Right atrium auricular region (tissue), 2 donors: ENCODE measurements at places on chromosomes 3 and 15.

DNA sequence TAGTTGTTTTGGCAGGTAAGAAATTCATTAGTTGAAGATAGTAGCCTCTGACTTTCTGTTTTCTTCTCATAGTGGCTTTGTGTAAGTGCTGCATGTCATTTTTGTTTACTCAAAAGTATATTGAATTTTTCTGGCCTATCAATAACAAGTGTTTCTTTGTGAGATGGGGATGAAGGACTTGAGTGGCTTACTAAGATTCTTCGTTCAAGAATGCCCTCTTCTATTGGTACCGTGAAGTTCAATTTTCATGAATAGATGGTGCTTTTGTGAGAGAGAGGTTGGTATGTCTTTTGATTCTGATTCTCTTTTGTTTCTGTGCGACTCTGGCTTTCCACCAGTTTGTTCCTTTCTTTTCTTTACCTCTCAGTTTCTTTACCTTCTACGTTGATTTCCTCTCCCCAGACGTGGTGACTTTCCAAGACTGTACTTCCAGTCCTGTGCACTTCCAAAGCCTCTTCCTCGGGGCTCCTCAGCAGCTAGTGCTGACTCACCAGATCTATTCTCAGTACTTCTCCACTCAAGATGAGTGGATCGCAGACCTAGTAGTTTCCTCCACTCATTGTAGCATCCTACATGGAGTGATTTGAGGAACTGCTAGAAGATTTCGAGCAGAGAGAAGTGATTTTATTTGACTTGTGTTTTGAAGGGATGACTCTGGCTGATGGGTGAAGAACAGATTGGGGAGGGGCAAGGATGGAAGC, 82.0 kb upstream of the EPHB3 start:
- peak; percentile 50 for DNase-seq

GRCh38 chr15:99343208-99343607, 91.9 kb downstream of the LRRC28 start:
- DNase-seq = no peak

DNA sequence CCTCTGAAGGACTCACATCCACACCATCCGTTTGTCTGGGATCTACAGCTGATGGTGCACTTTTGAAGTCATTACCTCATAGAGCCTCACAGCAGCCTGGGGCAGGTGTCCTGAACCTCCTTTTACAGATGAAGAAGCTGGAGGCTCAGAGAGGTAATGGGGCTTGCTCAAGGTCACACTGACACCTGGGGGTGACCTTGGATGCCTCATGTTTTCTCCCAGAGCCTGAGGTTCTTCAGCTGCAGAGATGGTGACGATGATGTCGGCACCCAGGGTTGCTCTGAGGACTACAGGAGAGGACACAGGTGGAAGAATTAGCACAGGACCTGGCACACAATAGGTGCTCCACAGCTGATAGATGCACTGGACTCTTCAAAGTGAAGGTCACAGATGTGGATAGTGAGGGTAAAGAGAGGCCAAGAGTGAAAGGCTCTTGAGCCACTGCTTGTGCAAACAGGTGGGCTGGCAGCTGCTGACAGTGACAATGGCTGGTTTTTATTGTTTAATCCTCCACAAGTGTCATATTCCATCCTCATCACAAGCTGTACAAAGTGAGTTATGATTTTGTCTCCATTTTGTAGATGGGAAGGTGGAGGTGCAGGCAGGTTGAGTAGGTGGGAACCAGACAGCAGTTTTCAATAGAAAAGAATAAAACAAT, 17.4 kb upstream of the ATP2B2 start:
- no peak for DNase-seq

- no peak for DNase-seq
Observed at GRCh38 chr3:167813169-167814123, 77.9 kb downstream of the SERPINI1 start.

DNA sequence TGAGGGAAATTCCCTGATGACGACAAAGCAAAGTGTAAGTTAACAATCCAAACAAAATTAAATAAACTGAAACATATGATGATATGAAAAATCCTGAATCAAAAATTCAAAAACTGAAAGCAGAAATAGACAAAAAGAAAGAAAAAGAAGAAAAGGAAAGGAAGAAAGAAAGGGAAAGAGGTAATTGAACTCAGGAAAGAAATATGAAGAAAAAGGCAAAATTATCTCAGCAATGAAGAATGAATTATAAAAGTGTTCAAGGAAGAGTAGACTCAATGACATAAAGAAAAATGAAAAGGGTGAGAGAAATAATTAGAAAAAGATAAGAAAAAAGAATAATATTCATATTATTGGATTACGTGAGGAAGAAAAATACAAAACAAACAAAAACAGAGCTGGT, 54.9 kb downstream of the HERC1 start:
- no peak for DNase-seq

- DNase-seq = no peak
Observed at GRCh38 chr15:99016680-99017321, 9.2 kb upstream of the PGPEP1L start.

DNA sequence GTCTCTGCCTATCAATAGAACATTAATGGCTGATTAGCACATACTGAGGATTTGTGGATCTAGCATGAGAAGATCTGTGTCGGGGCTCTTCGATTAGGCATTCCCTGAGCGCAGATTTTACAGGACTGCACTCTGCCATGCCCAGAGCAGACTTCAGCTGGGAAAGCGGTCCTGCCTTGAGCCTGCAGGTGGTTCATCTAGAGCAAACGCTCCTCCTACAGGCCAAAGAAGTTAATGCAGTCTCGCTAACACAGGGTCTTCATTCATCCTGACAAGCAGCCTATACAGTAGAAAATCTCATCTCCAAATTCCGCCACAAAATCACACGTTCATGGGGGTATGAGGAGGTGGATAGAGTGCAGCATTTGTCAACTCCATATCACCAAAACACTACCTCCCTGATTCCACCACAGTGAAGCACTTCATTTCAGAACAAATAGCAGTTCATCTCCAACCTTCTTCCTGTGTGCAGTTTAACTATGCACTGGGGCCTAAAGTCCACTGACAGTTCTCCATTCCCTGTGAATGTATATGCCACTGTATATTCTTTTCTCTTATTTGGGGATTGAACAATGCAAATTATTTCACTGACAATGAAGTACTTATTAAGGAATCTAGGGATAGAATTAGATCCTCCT, 405.8 kb downstream of the IGSF11 start:
- peak; percentile 60 for DNase-seq

DNA sequence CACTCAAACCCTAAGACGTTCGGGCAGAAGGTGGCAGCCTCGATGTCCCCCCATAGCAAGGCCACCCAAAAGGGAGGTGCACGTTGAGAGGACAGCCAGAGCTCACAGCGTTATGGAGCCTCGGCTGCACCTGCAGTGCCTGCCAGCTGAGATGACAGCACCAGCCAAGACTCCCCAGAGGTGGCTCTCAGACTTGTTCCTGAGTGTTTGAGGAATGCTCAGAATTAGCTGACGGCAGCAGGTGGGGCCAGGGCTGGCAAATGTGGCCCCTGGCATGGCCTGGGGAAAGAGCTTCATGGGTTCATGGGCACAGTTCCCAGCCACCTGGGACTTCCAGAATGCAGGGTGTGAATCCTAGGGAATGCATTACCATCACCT, 177.8 kb downstream of the KLF13 start:
- DNase-seq = peak; percentile 47

- DNase-seq = no peak
Observed at GRCh38 chr3:95654570-95655362, 1159.6 kb upstream of the EPHA6 start.

DNA sequence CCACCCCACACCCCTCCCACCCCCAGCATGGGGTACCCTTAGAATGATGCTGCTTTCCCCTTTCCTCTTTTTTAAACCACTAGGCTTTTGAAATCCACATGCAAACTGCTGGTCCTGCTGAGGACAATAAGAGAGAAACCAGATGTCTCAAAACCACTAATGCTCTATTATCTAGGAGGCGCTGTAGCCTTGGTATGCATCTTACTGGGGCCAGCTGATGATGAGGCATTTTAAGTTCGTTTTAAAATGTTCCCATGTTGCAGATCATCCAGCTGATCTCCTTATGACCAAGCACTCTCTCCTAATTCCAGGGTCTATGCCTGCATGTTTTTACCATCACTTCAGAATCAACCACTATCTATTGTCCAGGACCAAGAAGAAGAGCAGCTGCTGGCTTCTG, 1.3 kb downstream of the NME9 start:
- no peak for DNase-seq

- DNase-seq = no peak
Observed at GRCh38 chr3:51719410-51720025, 12.7 kb downstream of the GRM2 start.

GRCh38 chr3:8329598-8329997, 172.0 kb upstream of the LMCD1 start:
- DNase-seq = no peak

DNA sequence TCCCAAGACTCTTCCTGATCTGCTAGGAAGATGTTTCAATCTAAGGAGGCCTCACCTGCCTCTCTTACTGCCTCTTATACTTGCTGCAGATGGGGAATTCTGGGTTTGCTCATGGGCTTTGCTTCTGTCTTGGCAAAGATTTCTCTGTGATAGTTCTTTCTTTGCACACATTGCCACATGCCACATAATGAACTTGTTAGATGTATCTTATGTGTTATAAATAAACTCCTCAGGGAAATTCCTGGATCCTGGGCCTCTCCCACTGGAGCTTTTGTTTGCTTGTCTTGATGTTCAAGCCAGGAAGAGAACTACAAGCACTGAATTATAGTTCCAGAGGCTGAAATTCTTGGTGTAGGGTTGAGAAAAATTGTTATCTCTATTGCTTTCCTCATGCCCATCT, 12.2 kb downstream of the RTP1 start:
- no peak for DNase-seq

DNA sequence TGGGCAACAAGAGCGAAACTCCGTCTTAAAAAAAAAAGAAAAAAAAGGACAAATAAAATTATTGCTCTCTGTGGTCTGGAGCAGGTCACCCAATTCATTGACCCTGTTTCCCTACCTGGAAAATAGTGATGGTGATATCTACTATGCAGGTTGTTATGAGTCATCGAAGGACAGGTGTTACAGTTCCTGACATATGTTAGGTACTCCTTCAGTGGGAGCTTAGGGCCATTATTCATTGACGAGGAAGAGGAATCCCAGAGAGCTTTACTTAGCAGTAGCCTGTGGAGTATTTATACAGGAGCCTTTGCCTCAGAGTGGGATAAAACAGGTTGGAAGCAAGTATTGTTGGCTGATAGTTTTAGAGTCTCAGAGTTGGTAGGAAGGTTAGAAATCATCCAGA, 74.5 kb downstream of the SLC7A14 start:
- DNase-seq = no peak

DNA sequence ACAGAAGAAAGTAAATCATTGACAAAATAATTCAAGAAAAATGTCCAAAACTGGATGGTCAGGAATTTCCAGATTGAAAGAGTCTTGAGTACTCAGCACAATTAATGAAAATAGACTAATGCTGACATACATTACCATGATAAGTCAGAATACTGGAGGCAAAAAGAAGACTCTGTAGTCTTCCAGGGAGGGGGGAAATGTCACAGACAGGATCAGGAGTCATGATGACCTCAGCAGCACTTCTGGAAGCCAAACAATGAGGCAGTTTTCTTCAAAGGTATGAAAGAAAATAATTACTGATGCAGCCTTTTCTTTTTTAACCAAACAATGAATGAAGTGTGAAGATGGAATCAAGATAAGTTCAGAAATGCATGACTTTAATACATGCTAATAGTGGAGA, 30.1 kb upstream of the SLC22A13 start:
- no peak for DNase-seq

- no peak for DNase-seq
Observed at GRCh38 chr15:32104061-32104995, 74.0 kb downstream of the CHRNA7 start.

GRCh38 chr3:10975695-10976234, 16.8 kb upstream of the SLC6A1 start:
- DNase-seq = no peak

DNA sequence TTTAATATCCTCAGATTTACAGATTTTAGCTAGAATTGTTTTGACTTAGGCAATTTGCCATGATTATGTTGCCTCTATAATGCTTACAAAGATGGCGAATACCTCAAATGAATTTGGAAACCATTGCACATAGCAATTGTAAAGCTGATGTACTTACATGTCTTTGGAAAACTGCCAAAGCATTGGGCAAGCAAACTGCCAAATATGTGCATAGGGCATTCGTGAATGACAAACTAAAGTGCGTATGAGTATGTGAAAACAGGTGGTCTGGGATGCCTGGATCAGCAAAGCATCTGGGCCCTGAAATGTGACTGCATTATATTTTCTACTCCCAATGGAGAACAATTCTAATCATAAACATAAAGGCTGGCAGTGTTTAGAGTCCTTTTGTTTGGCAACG, 445.3 kb upstream of the ROBO1 start:
- DNase-seq = no peak

DNA sequence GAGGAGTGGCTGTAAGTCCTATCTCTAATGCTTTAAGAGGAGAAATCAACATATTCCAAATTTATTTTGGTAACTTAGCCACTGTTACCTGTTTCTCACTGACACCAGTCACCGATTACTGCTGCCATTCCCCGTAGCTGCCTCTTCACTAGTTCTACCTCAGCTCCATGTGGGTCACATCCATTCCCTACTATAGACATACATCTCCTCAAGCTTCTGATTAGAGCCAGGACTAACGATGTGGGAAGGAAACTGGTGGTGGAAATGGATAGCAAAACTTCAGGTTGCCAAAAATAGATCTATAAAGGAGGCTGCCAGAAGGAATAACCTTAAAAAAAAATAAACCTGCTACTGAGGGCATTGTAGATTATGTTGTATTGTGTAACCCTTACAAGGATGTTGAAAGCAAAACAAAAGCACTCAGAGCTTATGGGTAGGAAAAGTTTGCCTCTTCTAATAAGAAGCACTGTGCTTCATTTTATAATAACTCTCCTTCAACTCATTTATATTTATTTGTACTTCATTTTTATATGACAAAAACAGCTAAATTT, 56.0 kb downstream of the KAT2B start:
- DNase-seq = no peak

DNA sequence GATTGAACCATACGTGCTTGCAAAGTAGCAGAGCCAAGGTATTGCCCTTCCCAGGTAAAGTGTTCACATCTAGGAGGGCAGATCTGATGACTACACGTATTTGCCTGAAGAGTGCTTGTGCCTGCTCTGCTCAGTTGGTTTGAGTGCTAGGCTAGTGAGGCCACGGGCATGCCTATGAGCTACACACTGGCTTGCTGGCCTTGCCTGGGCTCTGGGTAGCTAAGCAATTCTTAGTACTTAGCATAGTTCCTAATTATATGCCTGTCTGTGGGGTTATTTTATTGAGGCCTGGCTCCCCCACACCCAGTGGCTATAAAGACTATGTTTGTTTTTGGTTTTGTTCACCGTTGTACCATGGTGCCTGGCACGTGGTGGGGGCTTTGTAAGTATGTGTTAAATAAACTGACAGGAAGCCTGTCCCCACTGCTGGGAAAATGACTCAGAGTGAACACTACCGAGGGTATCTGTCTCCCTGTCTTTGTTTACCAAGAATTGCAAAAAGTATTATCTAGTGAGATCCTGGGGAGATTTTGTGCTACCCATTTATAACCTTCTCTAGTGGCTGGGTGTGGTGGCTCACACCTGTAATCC, 72.1 kb upstream of the ETV5 start:
- DNase-seq = no peak

GRCh38 chr3:184715943-184716621, 4.2 kb upstream of the MAGEF1 start:
- DNase-seq = peak; percentile 53
